ENCODE measurements at places on chromosomes 1 and 21.
A peak's percentile ranks its signal among the peaks of the same experiment; 100 is the strongest.

DNA sequence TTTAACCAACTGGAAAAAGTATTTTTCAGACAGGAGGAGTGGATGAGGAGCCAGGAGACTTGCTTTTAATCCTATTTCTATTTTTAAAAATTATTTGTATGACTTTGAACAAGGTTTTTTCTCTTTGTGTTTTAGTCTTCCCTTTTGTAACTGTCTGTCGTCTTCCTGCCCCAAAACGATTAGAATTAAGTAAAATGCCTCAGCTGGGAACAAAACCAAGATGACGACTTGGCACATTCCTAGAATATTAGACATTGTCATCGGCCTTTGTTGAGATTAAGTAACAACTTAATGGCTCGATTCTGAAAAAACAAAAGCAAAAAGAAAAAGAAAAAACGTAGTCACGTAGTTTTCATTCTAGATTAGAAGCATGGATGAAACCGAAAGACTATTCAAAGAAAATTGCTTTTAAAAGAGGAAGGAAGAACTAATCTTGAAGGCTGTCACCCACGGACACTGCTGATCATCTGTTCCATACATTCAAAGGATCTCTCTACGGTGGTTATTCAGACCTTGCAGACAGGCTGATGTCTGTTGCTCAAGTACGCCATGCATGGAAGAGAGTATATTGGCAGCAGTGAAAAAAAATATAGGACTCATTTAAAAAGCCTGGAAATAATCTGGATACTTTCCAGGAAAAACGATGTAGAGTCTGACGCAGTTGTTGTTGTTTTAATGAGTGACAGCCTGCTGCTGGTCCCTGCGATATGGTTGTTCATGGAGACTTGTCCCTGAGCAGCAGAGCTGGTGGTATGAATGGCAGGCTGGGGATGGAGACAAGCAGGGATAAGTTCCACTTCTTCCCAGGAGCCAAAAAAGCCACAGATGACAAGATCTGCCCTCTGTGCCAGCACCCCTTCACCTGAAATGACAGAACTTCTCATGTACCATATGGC, 16.8 kb downstream of the GNG4 start:
- DNase-seq: peak; percentile 82

DNA sequence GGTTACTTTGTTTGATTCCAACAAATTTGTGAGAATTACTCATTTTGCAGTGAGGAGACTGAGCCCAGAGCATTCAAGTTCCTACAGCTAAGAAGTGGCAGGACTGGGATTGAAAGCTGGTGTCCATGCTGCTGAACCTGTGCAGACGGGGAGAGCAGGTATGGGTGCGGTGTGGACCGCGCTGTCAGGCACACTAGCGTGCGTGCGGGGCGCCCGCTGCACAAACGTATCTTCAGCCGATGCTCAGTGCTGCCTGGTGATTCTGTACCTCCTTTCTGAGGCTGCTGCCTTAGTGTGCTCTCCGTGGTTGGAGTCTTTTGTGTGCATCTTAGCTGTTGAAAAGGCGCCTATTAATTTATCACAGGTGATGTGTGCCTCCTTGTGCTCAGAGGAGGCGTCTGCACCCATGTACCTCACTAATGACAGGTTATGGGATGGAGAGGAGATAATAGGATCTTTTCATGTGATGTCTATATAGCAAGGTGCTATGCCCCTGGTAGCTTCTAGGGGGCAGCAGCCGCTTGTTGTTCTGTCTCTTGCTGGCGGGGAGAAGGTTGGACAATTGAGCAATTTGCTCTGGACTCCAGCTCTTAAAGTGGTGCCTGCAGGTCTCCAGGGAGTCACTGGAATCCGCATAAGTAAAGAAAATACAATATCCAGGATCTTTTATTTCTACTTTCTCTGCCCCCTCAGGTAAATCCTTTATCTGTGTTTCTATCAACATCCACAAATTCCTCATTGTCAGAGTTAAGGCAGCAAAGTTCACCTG, 32.5 kb downstream of the PEX14 start:
- peak; percentile 77 for DNase-seq

DNA sequence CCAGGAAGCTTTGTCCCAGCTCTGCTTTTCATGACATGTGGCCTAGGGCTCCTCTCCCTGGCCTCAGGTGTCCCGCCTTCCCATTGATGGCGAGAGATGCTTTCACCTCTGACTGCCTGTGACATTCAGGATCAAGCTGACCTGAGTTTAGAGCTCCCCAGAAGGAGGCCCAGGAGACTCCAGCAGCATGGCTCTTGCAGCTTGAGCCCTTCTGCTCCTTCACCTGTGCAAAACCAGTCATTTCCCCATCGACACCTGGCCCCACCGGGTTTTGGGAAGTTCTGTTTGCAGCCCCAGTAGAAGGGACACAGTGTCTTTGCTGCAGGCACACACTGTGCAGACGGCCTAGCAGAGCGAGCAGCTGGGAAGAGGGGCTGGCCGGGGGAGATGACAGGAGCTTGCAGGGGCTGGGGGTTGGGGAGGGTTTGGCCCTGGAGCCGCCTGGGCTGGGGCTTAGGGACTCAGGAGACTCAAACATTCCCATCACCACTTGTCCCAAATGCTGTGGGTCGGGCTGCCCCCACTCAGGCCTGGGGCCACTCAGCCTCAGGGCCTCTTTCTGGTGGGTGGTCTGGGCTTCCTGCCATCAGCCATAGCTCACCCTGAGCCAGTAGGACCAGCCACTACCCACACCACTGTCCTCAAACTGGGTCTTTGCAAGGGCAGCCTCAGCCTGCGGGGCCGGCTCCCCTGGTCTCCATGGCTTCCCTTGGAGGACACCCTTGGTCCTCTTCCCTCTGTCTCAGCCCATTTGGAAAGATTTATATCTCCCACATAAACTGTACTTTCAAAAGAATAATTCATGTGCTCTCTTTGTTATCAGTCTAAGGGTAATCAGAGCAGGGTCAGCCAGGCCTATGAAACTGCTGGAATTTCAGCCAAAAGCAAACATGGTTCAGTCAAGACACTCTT, 3.8 kb upstream of the EDN2 start:
- DNase-seq: no peak

DNA sequence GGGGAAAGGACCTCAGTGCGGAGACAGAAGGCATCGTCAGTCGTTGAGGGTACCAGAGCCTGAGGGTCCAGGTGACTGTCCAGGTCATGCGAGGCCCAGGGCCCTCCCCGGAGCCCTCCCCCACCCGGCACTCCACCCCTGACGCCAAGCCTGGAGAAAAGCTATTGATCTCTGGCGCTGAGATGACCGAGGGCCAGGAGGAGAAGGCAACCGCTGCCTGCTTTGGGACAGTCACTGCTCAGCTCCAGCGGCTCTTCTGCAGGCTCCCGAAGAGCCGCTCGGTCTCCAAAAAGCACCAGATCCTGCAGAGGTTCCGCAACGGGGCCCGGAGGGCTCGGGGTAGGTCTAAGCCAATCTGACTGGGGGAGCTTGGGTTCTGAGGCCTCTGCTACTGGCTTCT, 10.9 kb downstream of the RASSF5 start:
- no peak for DNase-seq

DNA sequence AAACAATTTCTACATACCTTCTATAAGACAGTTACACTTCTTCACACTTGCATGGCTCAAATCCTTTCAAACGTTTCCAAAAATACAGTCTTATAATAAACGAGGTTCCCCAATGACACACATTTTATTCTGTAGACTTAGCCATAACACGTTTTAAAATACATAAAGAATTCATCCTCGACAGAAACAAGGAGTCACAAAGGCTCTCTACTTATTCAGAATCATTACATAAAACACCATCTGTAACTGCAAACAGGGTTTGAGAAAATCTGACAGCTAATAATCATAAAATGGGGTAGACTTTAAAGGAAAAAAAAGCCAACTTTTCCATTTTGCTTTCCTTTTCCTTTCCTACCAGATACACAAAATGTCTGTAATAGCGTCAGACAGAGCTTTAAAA, 1.8 kb downstream of the PIK3R3 start:
- DNase-seq: no peak

DNA sequence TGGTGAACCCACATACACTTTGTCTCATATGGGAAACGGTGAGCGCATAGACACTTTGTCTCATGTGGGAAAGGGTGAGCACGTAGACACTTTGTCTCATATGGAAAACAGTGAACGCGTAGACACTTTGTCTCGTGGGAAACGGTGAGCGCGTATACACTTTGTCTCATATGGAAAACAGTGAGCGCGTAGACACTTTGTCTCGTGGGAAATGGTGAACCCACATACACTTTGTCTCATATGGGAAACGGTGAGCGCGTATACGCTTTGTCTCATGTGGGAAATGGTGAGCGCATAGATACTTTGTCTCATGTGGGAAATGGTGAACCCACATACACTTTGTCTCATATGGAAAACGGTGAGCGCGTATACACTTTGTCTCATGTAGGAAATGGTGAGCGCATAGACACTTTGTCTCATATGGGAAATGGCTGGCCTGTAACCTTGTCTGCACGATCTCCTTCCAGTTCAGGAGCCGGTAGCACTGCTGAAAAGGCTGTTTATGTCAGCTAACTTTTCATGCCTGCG, 50.7 kb upstream of the TRAPPC10 start:
- DNase-seq: no peak

GRCh38 chr1:29984862-29985605, 738.4 kb downstream of the MATN1 start:
- DNase-seq: no peak

DNA sequence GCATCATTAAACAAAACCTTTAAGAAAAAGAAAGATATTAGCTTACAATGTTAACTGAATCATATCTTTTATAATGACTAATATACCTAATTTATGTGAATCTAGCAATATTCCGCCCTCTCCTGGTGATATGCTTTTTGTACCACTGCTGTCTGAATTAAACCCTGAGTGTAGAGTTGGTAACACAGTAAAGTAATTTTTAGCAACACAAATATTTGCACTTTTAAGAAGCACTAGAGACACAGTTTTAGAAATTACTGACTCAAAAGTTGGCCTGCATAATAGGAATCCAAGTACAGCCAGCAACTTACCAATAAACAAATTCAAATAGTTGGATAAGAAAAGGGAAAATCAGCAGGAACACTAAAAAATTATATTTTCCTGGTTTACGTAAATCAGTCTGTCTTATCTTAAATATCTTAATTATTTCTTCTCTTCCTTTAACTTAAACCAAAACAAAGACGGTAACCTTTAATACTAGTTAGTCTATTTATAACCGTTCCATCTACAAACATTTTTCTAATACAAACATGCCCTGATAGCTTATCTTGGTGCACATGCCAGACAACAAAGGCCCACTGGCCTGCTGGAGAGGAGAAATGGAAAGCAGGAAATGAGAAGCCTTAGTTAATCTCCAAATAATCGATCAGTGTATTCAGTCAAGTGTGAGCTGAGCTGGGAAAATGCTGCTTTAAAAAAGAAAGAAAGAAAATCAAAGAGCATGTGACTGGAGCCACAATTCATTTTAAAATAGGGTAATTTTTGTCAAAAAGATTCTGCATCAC, 246.0 kb downstream of the RERE start:
- DNase-seq: peak; percentile 3

Data from KBM-7 (cell line).